ENCODE measurements at places on chromosomes 7 and 10.
A peak's percentile ranks its signal among the peaks of the same experiment; 100 is the strongest.

GRCh38 chr10:132632851-132633684 is 95.5 kb downstream of the INPP5A start:
- DNase-seq, result no peak

DNA sequence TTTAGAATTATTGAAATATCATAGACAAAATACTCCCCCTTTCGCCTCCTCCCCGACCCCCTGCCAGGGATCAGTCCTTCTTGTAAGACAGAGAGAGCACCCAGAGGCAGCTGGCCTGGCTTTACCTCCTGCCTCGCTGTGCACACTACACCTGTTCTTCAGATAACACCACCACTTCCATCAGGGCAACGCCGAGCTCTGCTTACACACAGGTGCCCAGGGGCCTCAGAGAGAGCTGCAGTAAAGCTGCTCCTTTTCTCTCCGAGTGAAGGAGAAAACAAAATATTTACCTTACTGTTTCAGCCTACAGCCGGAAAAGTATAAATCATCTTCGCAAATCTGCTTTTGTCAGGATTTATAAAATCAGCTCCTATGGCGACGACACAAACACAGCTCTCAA is 80.7 kb downstream of the HIPK2 start:
- no peak for DNase-seq

- DNase-seq, result no peak
Measured at GRCh38 chr10:9222917-9223316, 1168.4 kb downstream of the GATA3 start.

- DNase-seq, result peak; percentile 47
Measured at GRCh38 chr10:27100813-27101347, 586 bp upstream of the ANKRD26 start.

GRCh38 chr7:74000489-74001149 is 27.4 kb upstream of the ELN start:
- no peak for DNase-seq

DNA sequence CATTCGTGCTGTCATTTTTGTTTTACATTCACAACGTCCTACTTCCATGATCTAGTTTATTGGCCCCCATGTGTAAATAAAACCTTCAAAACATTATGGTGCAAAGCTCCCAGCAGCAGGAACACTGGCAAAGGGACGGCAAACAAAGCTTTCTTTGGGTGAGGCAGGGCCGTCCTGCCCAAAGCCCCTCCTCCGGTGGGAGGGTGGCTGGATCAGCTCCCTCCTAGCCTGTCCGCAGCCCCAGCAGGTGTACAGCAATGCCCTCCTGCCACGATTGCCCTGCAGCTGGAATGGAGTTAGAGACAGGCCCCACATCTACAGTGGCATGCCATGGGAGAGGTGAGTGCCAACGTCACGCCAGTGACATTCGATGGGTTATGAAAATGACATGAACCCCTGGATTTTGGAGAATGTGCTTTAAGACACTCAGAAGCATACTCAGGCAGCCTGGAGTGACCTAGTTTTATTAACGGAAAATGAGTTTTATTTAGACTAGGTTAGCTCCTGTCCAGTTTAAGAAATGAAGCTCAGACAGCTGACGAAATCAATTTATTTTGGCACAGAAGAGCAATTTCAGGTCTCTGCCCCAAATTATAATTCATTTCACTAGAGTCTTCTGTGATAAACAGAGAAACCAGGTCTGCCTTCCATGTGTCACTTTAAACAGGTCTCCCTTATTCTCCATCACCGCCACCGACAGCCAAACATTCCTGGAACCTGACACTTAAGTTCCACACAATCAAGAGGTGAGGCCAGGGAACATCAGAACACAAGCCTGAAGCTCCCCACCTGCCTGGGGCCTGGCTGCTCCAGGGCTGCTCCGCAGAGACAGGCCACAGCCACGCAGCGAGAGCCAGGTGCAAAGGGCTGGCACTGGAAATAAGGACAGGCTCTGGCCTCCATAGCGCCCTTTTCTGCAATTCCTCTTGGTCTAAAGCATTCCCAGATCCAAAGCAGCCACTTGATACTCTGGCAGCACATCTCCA is 50.1 kb downstream of the VOPP1 start:
- no peak for DNase-seq

GRCh38 chr10:128938558-128938957 is 528.5 kb upstream of the MGMT start:
- DNase-seq, result no peak

DNA sequence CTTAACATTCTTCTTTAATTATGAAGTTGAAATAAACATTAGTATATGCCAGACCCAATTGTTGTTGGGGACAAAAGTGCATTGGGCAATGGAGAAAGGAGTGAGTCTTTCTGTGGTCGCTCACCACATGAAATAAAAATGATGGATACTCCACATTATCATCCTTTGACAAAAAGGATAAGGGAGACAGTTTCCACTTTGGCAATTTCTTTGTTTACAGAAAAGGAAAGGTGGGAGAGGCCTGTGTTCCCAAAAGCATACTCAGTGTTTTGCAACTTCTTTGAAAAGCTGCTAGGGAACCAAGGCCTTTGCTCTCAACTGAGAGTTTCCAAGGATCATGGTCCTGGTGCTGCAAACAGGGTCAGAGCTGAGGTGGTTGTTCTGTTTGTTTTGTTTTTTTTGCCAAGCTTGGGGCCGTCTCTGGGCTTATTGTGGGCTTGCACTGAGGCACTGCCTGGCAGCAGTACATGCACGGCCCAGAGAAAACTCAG is 341.9 kb downstream of the TNS3 start:
- no peak for DNase-seq

GRCh38 chr10:117997673-117998072 is 49.1 kb downstream of the RAB11FIP2 start:
- DNase-seq, result no peak

DNA sequence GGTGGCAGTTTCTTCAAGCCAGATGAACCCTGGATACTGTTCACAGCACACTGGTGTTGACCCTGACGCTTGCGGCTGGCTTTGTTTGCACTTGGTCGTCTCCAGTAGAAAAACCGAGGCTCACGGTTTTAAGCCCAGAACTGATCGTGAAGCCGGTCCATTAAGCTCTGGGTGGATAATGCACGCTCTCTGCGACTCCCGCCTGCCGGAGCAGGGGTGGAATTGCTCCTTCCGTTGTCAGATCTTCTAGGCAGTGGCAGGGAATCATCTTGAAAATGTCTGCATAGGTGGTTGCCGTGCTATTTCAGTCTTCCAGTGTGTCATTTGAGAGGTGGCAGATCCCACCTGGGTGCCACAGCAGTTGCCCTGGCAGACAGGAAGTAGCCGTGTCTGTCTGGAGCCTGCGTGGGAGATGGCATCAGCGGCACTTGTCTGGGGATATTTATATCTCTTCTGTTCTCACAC is 35.9 kb upstream of the AP5Z1 start:
- DNase-seq, result peak; percentile 38

- DNase-seq, result no peak
Measured at GRCh38 chr7:102926783-102927140, 14.0 kb downstream of the LRRC17 start.

- DNase-seq, result no peak
Measured at GRCh38 chr7:46279290-46279689, 358.2 kb upstream of the IGFBP3 start.

GRCh38 chr7:155594961-155595366 is 48.6 kb upstream of the CNPY1 start:
- DNase-seq, result no peak

GRCh38 chr7:104894726-104895521 is 119.1 kb upstream of the KMT2E start:
- no peak for DNase-seq

DNA sequence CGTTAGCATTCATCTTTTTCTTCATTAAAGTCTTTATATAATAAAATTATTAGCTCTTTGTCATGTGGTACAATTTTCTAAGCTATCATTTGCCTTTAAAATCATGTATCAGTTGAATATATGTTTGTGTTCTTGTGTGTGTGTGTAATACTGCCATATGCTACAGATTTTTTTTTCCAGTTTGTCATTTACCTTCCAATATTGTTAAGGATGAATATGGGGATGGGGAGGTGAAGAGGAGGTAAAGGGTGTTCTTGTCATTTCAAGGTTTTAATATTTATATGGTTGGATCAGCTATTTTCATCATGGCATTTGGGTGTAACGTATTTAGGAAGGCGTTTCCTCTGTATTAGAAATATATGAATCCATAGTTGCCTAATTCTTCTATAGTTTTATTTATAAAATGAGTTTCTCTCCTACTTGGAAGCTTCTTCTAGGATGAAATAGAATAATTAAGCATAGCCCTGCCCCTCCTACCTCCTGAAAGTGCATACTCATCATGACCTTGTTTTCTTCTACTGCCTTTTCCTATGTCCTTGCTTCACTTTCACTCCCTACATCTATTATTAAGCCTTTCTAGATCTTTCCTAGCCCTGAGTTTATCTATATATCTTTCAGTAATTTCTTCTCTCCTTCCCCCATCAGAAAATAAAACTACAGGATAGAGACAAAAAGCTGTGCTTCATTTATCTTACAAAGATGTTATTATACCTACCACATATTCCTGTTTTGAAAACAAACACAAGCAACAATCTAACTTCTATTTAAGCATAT is 25.1 kb downstream of the RAB18 start:
- DNase-seq, result no peak

DNA sequence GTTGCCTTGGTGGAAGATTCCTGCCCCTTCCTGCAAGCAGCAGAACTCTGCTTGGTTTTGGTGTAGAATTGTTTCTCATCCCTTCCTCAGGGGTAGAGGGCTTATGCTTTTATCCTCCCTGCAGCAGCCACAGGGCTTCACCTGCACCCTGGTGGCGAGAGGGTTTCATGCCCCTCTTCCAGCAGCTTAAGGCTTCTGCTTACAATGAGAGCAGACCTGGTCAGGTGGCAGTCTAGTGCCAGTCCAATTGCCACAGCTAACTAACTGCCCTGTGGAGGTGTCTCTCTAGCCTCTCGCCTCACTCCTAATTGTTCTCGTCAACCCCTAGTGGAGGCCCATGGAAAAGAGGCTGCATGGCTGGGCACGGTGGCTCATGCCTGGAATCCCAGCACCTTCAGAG is 19.3 kb downstream of the ACBD7 start:
- no peak for DNase-seq

GRCh38 chr10:129184196-129184595 is 282.8 kb upstream of the MGMT start:
- no peak for DNase-seq

DNA sequence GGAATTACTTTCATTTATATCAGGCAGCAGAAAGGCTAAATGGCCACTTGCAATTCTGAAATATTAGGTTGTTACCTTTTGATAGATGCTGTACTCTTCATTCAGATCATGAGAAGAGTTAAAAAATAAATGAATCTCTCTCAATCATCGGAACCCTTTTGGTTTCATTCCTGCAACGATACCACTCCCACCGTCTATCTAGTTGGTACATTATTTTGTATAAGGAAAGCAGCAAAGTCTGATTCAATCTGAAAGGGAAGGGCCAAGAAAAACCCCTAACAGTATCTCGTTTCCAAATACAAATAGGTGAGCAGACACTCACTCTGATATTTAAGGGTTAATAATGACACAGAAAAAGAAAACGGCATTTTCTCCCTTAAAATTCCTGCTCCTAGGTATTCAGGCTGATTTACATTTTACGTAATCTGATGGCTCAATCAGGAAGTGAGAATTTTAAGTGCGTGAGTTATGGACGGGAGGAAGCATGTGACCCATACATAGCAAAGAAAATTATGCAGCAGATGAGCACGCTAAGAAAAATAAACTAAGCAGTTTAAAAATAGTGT is 209.4 kb upstream of the KLF14 start:
- no peak for DNase-seq

GRCh38 chr10:31582365-31583052 is 263.5 kb downstream of the ZEB1 start:
- no peak for DNase-seq

GRCh38 chr10:53690524-53691240 is 918.1 kb upstream of the MBL2 start:
- DNase-seq, result no peak

GRCh38 chr7:50268223-50268622 is 36.3 kb upstream of the IKZF1 start:
- DNase-seq, result peak; percentile 55

DNA sequence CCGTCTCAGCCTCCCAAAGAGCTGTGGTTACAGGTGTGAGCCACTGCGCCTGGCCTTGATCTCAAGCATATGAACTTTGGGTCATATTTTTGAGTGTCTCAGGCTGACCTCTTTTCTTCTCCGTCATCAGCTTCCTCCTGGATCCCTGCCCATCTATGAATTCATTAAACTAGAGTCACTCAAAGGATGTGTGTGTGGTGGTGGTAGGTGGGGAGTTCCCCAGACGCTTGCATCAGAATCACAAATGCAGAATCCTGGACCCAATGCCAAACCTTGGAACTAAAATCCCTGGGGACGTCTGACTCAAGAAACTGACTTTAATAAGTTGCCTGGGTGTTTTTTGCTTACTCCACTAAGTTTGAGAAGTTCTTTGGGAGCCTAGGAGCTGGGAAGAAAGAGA is 6.7 kb upstream of the CREB5 start:
- DNase-seq, result no peak

DNA sequence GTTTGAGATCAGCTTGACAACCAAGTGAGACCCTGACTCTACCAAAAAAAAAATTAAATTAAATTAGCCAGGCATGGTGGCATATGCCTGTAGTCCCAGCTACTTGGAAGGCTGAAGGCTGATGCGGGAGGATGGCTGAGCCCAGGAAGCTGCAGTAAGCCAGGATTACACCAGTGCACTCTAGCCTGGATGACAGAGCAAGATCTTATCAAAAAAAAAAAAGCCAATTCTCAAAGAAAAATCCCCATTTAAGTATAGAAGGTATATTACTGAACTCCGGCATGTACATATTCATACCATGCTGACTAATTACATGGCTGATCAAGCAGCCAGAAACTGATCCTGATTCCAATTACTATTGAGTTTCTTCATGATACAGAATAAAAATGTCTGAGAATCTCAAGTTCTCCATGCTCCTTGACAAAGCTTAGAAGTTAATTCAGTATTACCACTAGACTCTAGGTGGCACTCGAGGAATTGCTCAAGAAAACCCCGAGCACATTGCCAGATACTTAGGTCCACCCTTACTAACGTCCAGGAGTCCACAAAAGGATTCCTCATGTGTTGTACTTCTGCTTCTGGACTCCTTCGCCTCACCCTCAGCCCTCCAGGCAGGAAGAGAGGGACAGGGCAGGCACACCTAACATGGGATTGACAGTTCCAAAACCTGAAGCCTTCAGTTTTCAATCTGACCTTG is 148.9 kb downstream of the PARD3 start:
- DNase-seq, result peak; percentile 38

GRCh38 chr10:74151879-74152722 is 1.1 kb downstream of the ADK start:
- no peak for DNase-seq

GRCh38 chr10:47435081-47435480 is 48.8 kb downstream of the ANXA8 start:
- DNase-seq, result no peak

Data from activated CD4-positive, alpha-beta T cell treated with anti-CD3 and anti-CD28 coated beads, Interleukin-10, Interleukin-2, amounts not matched to agents 100 ng/mL and 50 ng/mL, durations not matched to agents 16 hours and 8 hours (primary cell).